ENCODE measurements at places on chromosomes 7 and 10.

DNA sequence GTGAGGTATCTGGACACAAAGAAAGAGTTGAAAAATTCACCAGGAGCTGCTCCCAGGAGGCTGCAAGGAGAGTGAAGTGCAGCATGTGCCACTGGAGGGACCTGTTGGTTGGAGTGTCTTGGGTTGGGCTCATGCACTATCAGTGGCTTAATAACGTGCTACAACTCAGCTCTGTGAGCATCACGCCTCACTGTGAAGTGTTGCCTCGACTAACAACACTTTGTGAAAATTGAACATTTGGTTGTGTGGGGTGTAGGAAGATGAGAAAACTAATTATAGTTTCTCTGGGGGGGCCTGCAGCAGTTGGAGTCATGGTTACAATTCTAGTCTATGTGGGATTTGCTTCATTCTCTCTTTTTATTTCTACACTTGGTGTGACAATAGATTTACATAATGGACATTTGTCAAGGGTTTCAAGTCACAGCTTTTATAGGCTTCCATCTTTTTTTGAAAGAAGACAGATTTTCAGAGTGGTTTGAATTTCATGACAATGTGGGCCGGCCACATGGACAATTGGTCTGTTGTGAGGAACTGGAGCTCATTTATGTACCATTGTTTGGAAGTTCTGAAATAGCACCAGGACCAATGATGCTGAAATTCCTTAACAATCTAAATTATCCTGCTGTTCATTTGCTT lies 121.3 kb downstream of the RAMP3 start:
- no peak for DNase-seq

DNA sequence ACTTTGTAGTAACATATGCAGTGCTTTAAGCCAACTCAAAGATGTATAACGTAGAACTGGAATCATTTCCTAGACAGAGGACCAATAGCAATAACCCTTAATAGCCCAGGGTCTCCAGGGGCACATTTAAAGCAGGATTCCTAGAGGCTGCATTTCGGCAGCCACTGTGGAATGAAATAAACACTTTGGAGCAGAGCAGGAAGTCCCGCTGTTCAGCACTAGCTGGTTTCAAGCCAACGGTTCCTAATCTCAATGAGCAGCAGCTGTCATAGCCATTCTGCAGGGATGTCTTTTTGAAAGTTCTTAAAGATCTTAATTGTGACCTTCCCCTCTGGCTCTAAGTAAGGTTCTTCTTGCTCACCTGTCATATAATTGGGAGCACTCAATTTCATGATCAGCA lies 18.4 kb upstream of the MACROH2A2 start:
- no peak for DNase-seq

GRCh38 chr10:84314275-84314674 lies 14.1 kb upstream of the CCSER2 start:
- DNase-seq, result no peak

DNA sequence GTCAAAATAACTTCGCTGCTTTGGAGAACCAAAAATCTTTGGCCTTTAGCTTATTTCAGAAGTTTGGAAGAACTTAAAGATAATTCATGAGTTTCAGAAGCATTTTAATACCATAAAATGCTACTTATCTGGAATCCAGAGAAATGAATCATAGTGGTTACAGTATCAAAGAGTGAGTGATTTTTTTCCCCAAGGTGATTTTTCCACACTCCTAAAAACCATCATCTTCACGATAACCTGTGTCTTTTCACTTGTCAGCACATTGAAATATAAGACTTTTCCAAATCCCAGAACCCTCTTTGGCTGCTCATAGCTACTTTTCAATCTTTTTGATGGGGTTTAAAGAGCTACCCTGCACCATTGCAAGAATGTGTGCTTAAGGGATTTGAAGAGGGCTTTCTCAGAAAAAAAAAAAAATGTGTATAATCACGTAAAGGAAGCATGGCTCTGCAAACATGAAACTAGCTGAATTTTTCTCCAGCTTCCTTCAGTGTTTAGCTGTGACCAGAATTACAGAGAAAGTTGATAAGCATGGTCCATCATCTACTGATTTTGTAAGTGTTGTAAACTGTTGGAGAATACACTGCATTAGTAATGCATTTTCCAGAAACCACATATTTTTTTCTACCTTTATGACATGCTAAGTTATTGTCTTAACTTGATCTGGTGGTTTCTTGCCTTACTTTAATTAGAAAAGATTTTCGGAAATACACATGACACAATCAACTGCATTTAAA lies 134.9 kb downstream of the BICC1 start:
- DNase-seq, result no peak

DNA sequence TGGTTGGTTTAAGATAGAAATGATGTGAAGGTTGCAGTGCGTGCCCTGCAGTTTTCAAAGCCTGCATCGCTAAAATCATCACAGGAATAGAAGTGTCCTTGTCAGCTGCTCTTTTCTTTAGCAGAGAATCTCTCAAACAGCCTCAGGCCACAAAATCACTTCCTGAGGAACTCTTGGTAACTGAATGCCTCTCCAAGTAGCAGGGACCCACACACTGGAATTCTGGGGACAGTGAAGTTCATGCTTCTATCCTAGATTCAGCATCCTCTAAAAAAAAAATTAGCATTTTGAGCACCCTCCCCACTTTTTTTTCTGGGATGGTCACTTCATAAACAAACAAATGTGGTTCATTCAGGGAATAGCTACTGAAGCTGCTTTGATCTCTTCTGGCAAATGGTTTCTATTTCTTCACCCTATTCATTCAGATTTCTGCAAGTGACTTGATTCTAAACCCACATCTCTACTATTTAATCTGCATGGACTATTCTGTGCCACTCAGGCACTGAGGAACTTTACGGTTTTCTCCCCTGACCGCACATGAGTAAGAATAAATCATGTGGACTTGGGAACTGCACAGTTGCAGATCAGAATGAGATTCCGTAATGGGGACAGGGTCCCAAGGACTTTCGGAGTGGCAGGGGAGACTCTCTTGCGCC lies 306.9 kb downstream of the FRMD4A start:
- no peak for DNase-seq

GRCh38 chr10:76282061-76283025 lies 850.9 kb downstream of the LRMDA start:
- DNase-seq, result no peak

DNA sequence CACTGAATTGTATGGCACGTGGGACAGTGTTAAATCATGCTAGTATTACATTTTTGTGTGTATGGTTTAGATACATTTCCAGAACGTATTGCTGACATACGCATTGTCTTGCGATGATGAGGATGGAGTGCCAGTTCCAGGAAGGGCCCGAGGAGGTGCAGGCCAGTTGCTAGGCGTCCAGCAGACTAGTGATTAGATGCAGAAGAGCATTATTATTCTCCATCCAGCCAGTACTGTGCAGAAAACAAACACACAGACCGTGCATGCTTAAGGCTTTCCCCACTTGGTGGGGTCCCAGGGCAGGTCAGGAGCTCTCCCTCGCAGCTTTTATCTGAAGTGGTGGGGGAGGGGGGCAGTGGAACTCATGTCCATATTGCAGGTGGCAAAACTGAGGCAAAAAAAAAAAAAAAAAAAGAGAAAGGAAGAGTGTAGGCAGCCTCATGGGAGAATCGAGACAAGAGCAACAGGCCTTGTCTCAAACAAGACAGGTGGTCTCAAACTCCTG lies 189.2 kb downstream of the CAMK1D start:
- no peak for DNase-seq

GRCh38 chr7:70587739-70588138 lies 544.2 kb upstream of the GALNT17 start:
- DNase-seq, result no peak

GRCh38 chr10:15393139-15393825 lies 22.2 kb upstream of the FAM171A1 start:
- DNase-seq, result no peak

DNA sequence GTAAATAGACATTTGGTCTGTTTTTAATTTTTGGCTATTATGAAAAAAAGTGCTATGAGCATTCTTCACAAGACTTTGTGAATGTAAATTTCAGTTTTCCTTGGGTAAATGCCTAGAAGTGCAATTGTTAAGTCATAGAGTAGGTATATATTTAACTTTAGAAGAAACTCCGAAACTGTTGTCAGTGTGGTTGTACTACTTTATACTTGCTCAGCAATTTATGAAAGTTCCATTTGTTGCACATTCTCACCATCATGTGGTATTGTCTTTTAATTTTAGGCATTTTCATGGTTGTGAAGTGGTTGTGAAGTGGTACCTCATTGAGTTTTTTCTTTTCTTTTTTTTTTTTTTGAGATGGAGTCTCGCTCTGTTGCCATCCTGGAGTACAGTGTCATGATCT lies 60.0 kb downstream of the TYW1 start:
- DNase-seq, result no peak

DNA sequence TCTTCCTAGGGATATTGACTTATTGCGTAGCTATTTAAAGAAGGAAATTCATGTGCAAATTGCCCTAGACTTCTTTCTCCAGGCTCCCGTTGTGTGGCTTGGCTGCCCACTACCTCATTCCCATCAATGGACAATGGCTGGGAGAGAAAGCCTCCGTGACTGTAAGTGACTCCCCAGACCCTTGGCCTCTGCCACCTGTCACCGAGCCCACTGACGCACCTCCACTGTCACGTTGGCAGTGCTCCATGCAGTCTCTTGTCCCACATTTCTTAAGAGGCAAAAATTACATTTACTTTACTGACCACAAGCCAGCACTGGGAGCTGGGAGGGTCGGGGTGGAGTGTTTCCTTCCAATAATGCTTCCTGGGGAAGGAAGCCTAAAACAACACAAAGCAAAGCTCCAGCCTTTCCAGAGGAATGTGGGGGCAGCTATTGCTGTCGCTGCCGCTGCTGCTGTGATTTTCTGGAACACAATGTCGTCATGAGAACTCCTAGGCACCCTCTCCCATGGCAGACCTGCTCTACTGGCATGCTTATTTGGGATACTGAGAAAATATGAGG lies 89.7 kb upstream of the STEAP1B start:
- DNase-seq, result no peak

DNA sequence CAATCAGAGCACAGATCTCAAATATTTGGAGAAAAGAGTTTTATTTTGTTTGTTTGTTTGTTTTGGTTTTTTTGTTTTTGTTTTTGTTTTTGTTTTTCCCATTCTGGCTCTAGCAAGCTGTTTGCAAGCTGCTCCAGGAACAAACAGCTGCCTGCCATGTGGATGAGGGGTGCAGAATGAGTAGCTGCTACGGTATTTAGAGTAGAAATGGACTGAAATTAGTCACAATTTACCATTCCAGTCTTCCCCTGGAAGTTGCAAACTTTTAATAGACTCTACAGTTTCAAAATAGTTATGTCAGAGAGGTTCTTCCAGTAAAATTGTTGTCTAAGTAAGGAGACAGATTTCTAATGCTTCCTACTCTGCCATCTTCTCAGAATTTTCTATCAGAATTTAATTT lies 27.1 kb upstream of the TAS2R16 start:
- DNase-seq, result no peak

GRCh38 chr7:106450716-106451115 lies 165.9 kb upstream of the NAMPT start:
- no peak for DNase-seq

- no peak for DNase-seq
These were observed 46.5 kb upstream of the C10orf71 start for GRCh38 chr10:49252313-49253034.

DNA sequence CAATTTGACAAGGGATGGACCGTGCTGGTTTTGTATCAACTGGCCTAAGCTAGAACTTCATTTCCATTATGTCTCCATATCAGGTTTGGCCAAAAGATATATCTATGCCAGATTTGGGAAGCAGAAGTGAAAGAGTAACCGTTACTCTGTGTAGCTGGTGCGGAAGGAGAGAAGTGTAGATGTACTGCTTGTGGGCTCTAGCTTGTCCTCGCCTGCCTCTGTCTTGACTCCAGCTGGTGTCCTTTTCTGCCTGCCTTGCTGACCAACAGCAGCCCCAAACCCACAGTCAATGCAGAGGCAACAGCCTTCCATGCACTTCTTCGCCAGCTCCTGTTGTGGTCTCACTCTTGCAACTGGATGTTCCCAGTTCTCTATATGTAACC lies 128.5 kb downstream of the KIF20B start:
- DNase-seq, result no peak

GRCh38 chr7:50837965-50838364 lies 55.3 kb upstream of the GRB10 start:
- DNase-seq, result no peak

GRCh38 chr7:125201002-125201401 lies 271.4 kb upstream of the POT1 start:
- DNase-seq, result no peak

- DNase-seq, result no peak
These were observed 1158.5 kb upstream of the C7orf33 start for GRCh38 chr7:147432079-147432478.

- DNase-seq, result no peak
These were observed 42.5 kb downstream of the CCDC71L start for GRCh38 chr7:106618480-106618879.

- DNase-seq, result no peak
These were observed 149.2 kb downstream of the CYP26A1 start for GRCh38 chr10:93222876-93223275.

DNA sequence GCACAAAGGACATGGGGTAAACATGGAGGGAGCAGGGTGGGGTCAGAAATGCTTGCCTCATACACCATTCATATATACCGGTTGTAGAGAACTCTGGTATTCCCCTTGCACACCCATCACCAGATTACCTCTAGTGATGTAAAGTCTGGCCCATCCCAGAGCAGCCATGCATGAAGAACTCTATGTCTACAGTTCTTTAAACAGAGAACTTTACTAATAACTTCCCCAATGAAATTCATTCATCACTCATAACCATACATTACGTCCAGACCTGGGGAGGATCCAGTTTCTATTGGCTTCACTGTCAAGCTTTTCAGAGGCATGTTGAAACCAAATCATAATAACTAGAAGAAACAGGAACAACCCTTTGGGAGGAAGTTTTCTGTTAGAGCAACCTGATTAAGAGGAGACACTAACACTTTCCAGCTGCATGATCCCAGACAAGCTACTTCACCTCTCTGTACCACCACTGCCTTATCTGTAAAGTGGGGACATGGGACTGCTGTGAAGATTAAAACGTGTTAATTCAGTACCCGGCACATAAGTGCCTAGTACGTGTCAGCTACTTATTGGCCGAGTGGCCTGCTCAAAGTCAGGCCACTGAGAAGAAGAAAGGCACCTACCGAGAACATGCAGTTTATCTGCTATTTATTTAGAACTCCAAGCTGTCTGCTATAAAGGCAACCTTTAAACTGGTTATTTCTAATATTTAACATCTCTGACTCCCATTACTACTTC lies 59.7 kb downstream of the IGF2BP3 start:
- DNase-seq, result no peak

DNA sequence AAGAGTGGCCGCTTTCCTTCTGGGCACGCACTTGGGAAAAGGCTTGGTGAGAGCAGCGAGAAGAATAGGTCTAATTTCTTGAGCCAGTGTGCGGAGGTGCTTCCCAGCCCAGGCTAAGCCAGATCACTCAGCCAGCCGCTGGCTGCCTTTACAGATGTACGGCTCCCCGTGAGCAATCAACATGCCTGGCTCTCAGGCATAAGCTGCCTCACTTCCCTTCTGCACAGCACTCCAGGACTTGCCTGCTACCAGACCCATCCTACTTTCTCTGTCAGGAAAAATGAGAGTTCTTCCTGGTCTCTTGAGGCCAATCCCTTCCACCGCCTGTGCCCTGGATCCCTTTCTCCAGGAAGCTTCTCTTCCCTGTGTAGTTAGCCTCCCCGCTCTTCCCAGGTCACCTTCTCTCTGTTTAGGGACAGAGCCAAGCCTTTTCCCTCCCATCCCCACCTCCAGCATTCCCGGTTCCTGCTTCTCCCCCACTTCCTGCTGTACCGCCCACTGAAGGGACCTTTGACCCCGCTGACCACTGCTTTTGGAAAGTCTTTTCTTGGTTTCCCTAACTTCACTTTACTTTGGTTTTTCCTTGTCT lies 1.1 kb upstream of the ACTR3C start:
- no peak for DNase-seq

Data from activated T-cell treated with anti-CD3 and anti-CD28 coated beads for 1 hour (primary cell).